ENCODE measurements at places on chromosomes 3 and 15.

- DNase-seq = no peak
Measured at GRCh38 chr3:53161820-53162671, 1.0 kb downstream of the PRKCD start.

DNA sequence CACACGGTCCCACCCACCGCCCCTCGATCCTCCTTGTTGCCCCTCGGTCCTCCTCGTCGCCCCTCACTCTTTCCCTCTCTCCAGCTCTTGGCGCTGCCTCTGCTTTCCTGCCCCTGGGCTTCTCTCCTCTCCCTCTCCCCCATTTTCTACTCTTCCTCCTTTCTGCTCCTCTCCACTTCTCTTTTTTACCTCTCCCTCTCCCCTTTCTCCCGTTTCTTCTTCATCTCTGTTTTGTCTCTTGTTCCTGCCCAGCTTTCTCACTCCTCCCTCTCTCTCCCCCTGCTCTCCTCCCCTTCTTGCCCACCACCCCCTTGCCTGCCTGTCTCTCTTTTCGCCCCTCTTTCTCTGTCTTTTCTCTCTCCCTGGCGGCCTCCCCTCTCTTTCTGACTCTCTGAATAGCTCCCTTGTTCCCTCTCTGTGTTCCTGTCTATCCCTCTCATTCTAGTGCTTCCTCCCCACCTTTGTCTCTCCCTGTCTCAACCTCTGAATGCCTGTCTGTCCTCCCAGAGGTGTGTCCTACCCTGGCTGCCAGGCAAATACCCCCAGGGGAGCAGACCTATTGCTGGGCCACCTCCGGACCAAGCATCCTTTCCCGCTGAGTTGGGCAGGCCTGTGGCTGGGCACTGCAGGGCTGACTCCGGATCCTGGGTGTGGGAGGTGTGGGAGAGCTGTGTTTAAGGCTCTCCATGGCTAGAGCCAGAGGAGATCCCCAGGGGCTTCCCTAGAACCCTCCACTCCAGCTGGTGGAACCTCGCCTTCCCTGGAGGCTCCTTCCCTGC lies 41.0 kb downstream of the EPHB3 start:
- no peak for DNase-seq

DNA sequence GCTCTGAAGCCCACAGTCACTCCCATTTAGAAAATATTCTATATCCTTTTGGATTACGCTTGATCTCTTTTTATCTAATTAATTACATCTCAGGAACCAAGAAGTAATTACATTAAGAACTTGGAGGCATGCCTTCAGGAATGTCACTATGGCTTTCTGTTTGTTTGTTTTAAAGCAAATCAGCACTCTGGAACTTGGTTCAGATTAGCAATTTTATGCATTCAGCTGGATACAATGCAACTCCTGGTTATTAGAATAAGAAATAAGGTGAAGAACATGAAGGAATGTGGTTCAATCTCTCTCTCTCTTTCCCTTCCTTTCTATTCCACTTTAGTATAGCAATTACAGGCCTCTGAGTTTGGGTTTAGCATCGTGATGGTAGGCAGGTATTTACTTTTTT lies 235.8 kb downstream of the FHIT start:
- no peak for DNase-seq

DNA sequence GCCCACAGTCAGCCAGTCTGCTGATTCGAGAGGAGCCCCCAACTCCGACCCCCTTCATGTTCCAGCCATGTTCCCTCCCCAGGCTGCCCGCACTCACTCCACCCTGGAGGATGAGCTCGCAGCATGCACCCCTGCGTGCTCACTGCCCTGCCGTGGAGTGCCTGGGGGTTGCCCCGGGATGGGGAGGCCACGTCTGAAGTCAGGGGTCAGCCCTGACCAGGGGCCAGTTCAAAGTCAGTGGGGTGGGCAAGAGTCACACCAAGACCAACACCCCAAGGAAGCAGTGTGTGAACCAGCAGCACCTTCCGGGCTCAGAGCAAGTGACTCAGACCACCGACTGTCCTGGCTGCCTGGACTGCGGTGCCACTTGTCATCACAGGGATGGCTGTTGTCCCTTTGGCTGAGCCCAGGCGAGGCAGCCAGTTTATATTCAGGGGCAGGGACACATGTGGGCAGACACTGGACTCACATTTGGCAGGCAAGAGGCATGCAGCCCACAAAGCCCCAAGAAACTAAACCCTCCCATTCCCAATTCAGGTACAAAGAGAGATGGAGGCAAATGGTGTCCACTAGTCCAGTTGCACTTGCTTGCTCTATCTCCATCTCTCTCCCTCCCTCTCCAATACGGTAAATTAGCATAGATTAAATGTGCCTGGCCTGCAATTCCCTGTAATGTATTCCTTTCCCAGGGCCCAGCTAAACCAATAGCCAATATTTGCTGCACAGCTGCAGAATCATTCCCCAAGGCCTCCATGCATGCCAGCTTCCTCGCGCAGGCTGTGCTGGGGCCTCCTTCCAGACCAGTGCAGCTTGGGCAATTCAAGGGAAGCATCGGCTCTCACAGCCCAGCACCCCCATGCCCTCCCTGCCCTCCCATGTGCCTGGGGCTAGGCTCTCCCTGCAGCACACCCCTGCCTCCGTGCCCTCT lies 135.7 kb upstream of the IQSEC1 start:
- DNase-seq = no peak

DNA sequence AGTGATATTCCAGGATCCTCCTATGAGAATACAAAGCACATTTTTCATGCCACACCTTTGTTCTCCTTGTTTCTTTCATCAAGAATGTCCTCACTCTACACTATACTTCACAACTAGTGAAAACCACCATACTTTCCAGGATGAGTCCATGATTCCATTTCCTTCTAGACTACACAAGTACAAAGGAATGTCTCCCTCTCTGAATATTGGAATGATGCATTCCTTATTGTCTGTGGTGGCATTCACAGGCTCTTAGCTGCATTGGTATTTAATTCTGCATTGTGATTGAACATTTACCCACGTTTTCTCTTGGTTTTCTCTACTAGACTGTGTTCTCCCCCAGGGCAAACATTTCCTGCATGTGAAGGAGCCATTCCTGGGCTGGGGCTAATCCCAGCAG lies 217.5 kb downstream of the RAP2B start:
- no peak for DNase-seq

DNA sequence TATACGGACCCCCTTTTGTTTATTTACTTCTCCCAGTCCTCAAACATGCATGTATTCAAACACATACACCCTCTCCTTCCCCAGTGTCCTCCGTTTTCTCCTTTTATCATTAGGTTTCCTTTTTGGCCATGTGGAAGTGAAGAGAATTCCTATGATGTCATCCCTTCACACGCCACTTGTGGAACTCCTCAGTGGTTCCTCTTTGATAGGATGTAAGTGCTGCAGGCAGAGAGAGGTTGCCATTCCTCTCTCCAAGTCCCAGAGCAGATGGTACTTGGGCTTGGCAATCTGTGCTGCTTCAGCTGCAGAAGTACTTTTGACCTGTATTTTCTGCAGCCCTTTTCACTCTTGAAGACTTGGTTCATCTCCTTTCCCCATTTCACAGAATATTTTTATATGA lies 32.9 kb upstream of the CRTC3 start:
- no peak for DNase-seq

DNA sequence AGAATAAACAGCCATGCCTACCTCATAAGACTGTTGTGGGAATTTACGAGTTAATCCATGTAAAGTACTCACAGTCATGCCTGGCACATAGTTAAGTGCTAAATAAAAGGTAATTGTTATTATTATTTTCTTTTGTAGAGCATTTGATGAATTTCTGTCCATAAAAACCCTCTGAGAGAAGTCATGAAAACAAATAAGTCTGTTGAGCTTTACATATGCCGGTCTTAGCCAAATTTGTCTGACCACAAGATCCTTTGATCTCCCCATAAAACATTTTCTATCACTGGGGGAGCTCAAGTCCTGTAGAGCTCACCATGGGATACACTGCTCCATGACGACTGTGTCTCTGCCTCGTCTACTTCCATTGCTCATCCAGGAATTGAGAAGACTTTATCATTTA lies 114.0 kb downstream of the MAGI1 start:
- DNase-seq = no peak

DNA sequence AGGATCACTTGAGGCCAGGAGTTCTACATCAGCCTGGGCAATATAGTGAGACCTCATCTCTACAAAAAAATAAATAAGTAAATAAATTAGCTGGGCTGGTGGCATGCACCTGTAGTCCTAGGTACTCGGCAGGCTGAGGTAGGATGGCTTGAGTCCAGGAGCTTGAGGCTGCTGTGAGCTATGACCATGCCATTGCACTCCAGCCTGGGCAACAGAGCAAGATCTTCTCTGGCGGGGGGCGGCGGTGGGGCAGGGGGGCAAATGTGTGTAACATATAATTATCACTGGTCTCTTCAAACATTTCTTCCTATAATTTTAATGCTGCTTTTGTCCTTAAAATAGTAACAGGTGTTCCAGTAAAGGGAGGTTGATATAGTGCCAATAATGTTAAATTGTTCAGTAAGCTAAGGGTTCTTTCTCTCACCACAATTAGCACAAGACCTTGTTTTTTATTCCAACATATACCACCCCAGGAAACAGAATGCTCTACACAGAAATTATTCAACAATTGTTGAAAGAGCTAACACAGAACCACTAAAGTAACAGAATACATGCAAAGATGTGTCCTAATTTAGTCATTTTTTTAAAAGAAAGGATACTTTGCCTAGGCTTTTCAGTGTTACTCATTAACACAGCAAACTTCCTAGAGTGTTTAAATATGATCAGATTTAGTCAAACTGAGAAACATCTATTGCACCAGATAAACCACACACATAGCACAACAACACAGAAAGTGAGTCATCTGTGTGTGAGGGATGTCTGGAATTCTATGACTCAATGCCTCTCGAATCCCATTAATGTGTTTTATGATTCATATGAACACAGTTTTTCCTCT lies 29.1 kb downstream of the ANKRD28 start:
- no peak for DNase-seq

- DNase-seq = no peak
Measured at GRCh38 chr3:15886521-15886920, 88.7 kb upstream of the ANKRD28 start.

- DNase-seq = no peak
Measured at GRCh38 chr3:46912986-46913385, 35.5 kb downstream of the PTH1R start.

DNA sequence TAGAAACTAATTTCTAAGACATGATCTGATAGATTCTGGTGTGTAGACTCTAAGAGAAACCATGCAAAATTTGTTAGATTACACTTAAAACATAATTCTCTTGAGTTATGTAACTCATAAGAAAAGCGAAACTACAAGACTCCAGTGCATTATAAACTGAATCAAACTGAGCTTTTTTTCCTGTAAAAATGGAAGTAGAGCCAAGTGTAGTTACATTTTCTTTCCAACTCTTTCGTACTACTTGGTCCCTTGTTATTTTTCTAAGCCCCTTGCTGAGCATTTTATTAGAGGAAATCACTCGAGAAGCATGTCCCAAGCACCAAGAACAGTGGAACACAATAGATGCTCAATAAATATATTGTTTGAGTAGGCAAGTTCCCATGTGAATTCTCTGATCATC lies 130.2 kb downstream of the GADL1 start:
- no peak for DNase-seq

DNA sequence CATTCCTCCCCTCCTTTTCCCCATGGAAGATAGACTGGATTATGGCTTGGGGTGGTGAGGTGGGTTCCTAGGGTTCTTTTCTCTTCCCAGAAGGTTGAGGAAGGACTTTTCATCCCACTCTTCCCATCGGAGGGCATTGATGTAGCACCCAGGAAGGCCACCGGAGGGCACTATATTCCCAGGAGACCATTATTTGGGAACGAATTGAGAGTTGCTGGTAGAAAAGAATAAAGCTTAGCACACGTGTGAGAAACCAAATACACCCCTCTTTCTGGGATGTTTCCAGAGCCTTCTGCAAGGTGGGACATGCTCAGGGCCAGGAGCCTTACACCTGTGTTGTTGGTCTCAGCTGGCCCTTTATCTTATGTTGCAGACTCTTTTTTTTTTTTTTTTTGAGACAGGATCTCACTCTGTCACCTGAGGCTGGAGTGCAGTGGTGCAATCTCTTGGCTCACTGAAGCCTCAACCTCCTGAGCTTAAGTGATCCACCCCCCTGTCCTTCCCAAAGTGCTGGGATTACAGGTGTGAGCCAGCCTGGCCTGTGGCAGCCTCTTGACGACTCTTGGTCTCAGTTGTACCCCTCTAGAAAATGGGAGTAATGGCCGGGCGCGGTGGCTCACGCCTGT lies 6.3 kb upstream of the CDC25A start:
- no peak for DNase-seq

GRCh38 chr3:37696661-37697060 lies 165.0 kb upstream of the CTDSPL start:
- no peak for DNase-seq

DNA sequence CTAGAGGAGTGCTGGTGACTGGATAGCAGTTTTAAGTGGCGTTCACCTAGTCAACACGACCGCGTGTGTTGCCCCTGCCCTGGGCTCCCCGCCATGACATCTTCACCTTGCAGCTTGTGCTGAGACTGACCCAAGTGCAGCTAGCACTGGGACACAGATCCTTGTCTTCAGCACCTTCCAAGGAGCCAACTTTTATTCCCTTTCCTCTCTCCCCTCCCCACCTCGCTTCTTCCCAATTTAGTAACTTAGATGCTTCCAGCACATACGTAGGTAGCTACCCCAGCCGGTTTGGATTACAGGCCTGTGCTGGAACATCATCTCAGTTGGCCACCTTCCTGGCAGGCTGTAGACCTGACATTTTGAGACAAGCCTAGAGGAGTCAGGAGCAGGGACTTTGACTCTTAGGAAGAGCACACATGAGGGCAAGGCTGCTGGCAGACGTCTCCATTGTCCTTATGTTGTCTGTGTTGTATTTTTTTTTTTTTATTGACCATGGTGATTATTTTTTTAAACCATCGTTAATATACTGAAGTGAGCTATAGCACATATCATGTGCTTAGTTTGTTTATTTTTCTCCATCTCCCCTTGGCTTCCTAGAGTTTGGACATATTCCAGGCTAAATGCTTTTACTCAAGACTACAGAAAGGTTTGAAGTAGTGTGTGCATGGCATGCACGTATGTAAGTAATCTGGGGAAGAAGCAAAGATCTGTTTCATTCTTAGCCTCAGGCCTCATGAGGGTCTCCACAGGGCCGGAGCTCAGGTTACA lies 61.1 kb downstream of the AAGAB start:
- DNase-seq = no peak

GRCh38 chr3:183885766-183886165 lies 1.1 kb upstream of the PARL start:
- DNase-seq = no peak

DNA sequence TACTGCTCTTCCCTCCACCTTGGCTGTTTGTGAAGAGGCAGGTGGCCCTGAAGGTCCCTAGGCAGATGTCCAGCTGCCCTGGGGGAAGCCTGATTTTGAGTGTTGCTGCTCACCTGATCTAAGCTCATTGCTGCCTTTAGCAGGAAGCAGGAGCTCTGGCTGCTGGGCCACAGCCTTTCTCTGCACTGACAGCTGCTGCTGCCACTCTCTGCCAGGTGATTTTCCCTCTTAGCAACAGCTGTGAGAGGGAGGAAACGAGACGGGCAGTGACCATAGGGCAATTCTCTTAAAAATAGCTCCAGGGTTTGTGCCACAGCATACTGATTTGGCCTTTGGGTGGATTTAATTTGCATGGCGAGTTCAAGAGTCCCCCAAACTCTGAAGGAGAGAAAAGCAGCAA lies 415.8 kb upstream of the SEMA6D start:
- DNase-seq = no peak

All from stimulated activated CD8-positive, alpha-beta memory T cell treated with anti-CD3 and anti-CD28 coated beads, Interleukin-15, amount 100 ng/mL, for 24 hours (primary cell).